ENCODE measurements at places on chromosomes 7 and 10.

DNA sequence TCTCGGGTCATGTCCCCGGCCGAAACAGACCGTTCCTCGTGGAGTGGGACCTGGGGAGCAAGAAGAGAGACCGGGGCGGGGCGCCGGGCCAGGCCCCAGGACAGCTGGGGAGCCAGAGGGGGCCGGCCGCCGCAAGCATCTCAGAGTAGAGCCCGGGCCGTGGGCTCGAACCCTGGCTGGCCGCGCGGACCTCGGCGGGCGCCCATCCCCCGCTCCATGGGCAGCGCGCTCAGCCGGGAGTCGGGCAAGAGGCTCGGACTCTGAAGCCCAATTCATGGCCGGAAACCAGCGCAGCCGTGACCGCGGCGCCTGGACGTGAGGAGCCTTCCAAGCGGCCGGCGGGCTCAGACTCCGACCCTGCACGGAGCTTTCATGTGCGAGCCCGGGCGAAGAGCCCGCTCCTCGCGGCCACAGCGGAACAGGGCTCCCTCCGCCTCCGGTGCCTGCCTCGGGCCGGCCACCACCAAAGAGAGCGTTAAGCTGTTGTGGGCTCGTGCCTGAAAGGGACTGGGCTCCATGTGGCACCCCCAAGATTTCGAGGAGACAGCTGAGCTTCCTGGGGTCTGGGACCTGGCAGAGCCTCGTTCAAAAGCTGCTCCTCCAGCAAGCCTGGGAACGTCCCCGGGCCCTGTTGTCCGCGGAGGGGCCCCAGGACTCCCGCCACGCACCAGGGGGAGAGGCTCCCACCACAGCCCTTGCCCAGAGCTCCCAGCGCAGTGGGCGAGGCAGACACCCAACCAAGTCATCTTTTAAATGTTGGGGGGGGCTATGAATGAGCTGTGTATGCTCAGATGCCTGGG is 757 bp upstream of the GRID1 start:
- no peak for DNase-seq

DNA sequence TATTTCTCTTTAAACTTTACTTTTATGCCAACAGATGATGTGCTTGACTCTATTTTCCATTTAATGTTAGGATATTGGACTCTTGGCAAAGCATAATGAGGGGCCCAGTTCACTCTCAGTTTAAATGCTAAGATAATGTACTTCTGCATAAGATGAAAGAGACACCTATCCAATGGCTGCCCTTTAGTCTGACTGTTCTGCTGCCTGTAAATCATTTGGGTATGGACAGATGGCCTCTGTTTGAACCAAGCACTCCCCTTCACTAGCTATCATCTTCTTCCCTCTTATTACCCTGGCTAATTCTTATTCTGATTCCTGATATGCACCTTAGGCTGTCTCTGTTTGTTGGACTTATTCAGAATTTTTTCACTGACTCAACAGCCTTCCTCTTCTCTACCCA is 72.1 kb downstream of the SEM1 start:
- no peak for DNase-seq

GRCh38 chr7:18831419-18831818 is 286.0 kb downstream of the TWIST1 start:
- no peak for DNase-seq

- no peak for DNase-seq
Measured at GRCh38 chr10:3287572-3288445, 115.2 kb upstream of the PITRM1 start.

- no peak for DNase-seq
Measured at GRCh38 chr7:46059308-46060020, 138.4 kb upstream of the IGFBP3 start.

DNA sequence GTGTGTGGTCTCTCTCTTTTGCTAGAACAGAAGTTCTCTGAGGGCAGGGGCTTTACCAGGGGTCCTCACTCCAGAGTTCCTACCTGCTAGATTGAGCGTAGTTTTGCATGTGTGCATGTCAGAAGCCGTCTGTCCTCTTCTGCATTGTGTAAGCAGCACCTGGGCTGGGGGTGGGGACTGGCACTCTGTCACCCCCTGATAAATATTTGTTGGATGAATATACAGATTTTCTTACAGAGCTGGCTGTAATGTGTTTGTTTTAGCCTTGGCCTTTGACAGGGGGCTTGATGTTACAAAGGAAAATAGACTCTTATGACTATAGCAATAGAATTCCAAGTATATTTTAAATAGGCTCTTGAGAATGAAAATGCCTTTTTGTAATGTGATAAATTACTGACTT is 46.6 kb downstream of the WDR37 start:
- DNase-seq: peak; percentile 29
